Fibroblast of the aortic adventitia (primary cell): ENCODE measurements at places on chromosomes 3 and 15. TPM values are rescaled to one million over a fixed set of nuclear protein-coding genes. Genes with fewer than 3 reads are reported as not detected.

The PLS1 gene
- total RNA-seq, result 0.99 and 2.0 TPM in 2 replicates

The GCNT3 gene
- total RNA-seq, result 0.27 and 0.65 TPM in 2 replicates

The CCR8 gene
- total RNA-seq, result not detected in 2 replicates

The LARP6 gene
- 55.9 and 68.1 TPM in 2 replicates for total RNA-seq

The LRRN1 gene
- total RNA-seq, result 1.7 TPM in 1 of 2 replicates, not detected in the other

The HACD2 gene
- 14.9 and 30.4 TPM in 2 replicates for total RNA-seq

The CFAP100 gene
- not detected in 2 replicates for total RNA-seq

The STRIT1 gene
- total RNA-seq, result not detected in 2 replicates

The RASL12 gene
- 1.7 and 1.9 TPM in 2 replicates for total RNA-seq

The GATA2 gene
- 5.5 and 9.3 TPM in 2 replicates for total RNA-seq

The HIGD2B gene
- total RNA-seq, result not detected in 2 replicates

The ZNF621 gene
- total RNA-seq, result 13.0 and 21.8 TPM in 2 replicates

The MUC20 gene
- 0.63 and 4.5 TPM in 2 replicates for total RNA-seq

The AADACL2 gene
- total RNA-seq, result 0.90 TPM in 1 of 2 replicates, not detected in the other

The CD86 gene
- total RNA-seq, result not detected in 2 replicates

The C3orf20 gene
- not detected in 2 replicates for total RNA-seq

The STXBP5L gene
- total RNA-seq, result 0.16 TPM in 1 of 2 replicates, not detected in the other

The ESYT3 gene
- 0.27 and 0.65 TPM in 2 replicates for total RNA-seq

The SLC22A13 gene
- 0.45 TPM in 1 of 2 replicates, not detected in the other for total RNA-seq

The SKIC8 gene
- total RNA-seq, result 56.7 and 62.1 TPM in 2 replicates

The TERB2 gene
- total RNA-seq, result not detected in 2 replicates

The C3orf49 gene
- total RNA-seq, result not detected in 2 replicates

The RAB6B gene
- 0.36 and 0.49 TPM in 2 replicates for total RNA-seq

The RYR3 gene
- under 0.01 TPM in 1 of 2 replicates, not detected in the other for total RNA-seq

The GOLGA6L25 gene
- not detected in 2 replicates for total RNA-seq

The SPINT1 gene
- not detected in 2 replicates for total RNA-seq

The ROPN1 gene
- total RNA-seq, result not detected in 2 replicates

The PPARG gene
- total RNA-seq, result 11.1 and 39.4 TPM in 2 replicates

The C3orf22 gene
- total RNA-seq, result not detected in 2 replicates

The FOXL2 gene
- under 0.01 TPM in 1 of 2 replicates, not detected in the other for total RNA-seq

The SEMA3B gene
- total RNA-seq, result 9.7 and 110 TPM in 2 replicates

The STRC gene
- total RNA-seq, result 0.09 TPM in 1 of 2 replicates, not detected in the other

The DZIP1L gene
- 28.3 and 38.2 TPM in 2 replicates for total RNA-seq

The ABHD10 gene
- 12.2 and 35.1 TPM in 2 replicates for total RNA-seq

The GOLIM4 gene
- 50.0 and 76.9 TPM in 2 replicates for total RNA-seq

The GABRG3 gene
- not detected in 2 replicates for total RNA-seq

The PPIB gene
- 237 and 811 TPM in 2 replicates for total RNA-seq

The MLH1 gene
- 56.5 and 63.6 TPM in 2 replicates for total RNA-seq

The THAP10 gene
- 2.3 and 7.9 TPM in 2 replicates for total RNA-seq

The TMEM108 gene
- not detected in 2 replicates for total RNA-seq

The GOLGA6L4 gene
- 0.08 and 1.2 TPM in 2 replicates for total RNA-seq

The PLOD2 gene
- 46.1 and 114 TPM in 2 replicates for total RNA-seq

The SLC12A1 gene
- total RNA-seq, result under 0.01 TPM in 1 of 2 replicates, not detected in the other

The USP50 gene
- 0.72 TPM in 1 of 2 replicates, not detected in the other for total RNA-seq
